ENCODE measurements at places on chromosomes 1 and 21.

- no peaks in the 10 kb centered on the region for H3K27me3 ChIP-seq
- H3K4me1 ChIP-seq: peaks cover 3% of the 10 kb centered on the region
- peaks cover 27% of the 10 kb centered on the region for H3K36me3 ChIP-seq
- H3K4me3 ChIP-seq: peak overlapping the region; percentile 96
Measured at GRCh38 chr1:28507646-28508434, 2.0 kb downstream of the RCC1 start.

GRCh38 chr1:14599183-14599791, 802 bp downstream of the KAZN start:
- H3K36me3 ChIP-seq: no peaks in the 10 kb centered on the region
- DNase-seq: peak; percentile 60
- no peaks in the 10 kb centered on the region for H3K27me3 ChIP-seq
- peak overlapping the region; percentile 53 for H3K27ac ChIP-seq
- H3K4me1 ChIP-seq: peaks cover 22% of the 10 kb centered on the region
- H3K4me3 ChIP-seq: peak overlapping the region; percentile 65

- DNase-seq: no peak
- no peak overlapping the region for H3K4me3 ChIP-seq
- H3K27ac ChIP-seq: no peak overlapping the region
- no peaks in the 10 kb centered on the region for H3K27me3 ChIP-seq
Measured at GRCh38 chr1:55820501-55820900, 605.3 kb upstream of the USP24 start.

DNA sequence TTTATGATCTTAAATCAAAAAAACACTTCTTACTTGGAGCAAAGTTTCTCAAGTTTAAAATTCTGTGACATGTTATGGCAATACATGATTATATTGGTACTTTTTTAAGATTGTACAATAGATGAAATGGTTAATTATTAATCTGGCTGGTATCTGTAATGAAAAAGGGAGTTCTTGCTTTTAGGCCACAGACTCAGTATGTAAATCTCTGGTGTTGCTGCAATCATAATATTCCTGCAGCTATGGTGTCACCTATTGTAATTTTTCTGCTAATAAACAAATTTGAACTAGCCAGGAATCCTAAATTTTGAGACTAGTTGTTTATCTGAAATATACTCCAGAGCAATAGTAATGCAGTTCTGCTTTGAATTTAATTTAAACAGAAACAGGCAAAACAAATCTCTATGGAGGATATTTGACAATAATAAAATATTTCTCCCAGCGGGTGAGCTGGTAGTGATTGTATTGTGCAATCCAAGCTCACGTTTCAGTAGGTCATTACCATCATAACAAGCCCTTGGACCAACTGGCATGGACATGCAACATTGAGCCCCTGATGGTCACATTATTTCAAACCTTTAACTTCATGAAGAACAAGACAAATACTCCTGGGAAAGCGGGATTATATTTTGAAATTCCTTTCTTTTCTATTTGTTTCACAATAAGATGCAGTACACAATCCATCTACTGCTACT, 77.2 kb upstream of the USH2A start:
- H3K4me3 ChIP-seq: no peak overlapping the region
- no peaks in the 10 kb centered on the region for H3K27me3 ChIP-seq
- no peak overlapping the region for H3K27ac ChIP-seq
- H3K36me3 ChIP-seq: no peaks in the 10 kb centered on the region

DNA sequence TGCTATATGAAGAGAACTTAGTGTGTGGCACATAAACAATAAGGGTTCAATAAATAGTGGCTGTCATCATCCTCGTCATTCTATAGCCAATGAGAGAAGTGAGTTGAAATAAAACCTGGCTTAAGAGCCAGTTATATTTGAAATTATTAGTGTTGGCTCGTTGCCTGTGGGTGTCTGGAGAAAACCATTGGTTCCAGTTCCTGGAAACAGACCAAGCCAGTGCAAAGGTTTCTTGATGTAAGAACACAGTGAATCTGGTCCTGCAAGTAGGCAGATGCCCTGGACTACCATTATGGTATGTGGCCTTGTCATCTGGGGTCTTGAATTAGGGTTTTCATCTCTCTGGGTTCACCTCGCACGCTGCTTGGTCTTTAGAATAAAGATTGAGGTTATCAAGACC, 43.3 kb downstream of the URB2 start:
- H3K27ac ChIP-seq: no peak overlapping the region
- no peak overlapping the region for H3K4me3 ChIP-seq
- no peaks in the 10 kb centered on the region for H3K4me1 ChIP-seq
- H3K27me3 ChIP-seq: no peaks in the 10 kb centered on the region

DNA sequence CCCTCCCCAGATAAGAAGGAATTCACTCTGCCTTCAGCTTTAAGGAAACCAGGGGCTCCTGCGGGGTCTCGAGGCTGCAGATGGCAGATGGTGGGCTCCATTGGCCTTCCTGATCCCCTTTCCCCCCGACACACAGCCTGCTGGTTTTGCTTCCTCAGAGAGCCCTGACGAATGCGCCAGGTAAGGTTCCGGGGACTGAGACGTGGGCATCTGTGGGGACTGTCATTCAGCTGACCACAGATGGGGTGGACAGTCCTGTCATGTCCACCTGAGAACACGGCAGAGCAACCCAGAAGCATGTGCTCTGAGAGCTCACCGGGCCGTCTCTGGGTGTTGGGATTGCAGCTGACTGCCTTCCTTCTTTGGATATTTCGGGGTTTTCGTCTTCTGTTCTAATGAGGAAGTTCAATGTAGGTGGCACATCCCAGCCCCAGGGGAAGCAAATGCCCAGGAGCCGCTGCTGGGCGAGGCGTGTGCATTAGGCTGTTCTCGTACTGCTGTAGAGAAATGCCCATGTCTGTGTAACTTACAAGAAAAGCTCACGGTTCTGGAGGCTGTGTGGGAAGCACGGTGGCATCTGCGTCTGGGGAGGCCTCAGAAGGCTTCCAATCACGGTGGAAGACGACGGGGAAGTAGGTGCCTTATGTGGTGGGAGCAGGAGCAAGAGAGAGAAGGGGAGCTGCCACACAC, 22.6 kb upstream of the TTC34 start:
- no peak overlapping the region for H3K27ac ChIP-seq
- DNase-seq: no peak
- H3K36me3 ChIP-seq: no peaks in the 10 kb centered on the region
- H3K4me3 ChIP-seq: no peak overlapping the region

- DNase-seq: no peak
- no peaks in the 10 kb centered on the region for H3K36me3 ChIP-seq
- H3K4me3 ChIP-seq: no peak overlapping the region
- no peaks in the 10 kb centered on the region for H3K4me1 ChIP-seq
Measured at GRCh38 chr1:61247051-61247825, 164.9 kb downstream of the NFIA start.

- H3K27ac ChIP-seq: no peak overlapping the region
- DNase-seq: no peak
- H3K36me3 ChIP-seq: no peaks in the 10 kb centered on the region
- H3K4me1 ChIP-seq: no peaks in the 10 kb centered on the region
- no peak overlapping the region for H3K4me3 ChIP-seq
- H3K27me3 ChIP-seq: no peaks in the 10 kb centered on the region
Measured at GRCh38 chr1:24080131-24080530, 31.8 kb downstream of the MYOM3 start.

DNA sequence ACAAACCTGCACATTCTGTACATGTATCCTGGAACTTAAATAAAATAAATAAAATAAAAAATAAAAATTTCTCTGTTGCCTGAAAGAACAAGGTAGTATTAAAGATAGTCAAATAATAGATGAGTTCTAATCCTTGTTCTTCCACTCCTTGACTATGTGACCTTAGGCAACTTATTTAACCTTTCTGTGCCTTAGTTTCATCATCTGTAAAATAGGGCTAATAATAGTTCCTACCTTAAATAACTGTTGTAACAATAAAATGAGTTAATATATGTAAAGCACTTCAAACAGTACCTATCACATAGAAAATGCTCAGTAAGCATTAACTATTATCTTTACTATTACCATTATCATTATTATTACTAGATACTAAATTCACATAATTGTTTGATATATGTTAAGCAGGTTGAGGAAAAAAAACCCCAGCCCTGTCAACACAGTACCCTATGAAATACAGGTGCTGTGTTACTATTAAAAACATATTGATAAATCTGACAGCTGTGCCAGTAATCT, 23.1 kb downstream of the SASS6 start:
- no peaks in the 10 kb centered on the region for H3K27me3 ChIP-seq
- no peak for DNase-seq
- no peak overlapping the region for H3K4me3 ChIP-seq
- H3K4me1 ChIP-seq: no peaks in the 10 kb centered on the region
- no peak overlapping the region for H3K27ac ChIP-seq
- no peaks in the 10 kb centered on the region for H3K36me3 ChIP-seq

DNA sequence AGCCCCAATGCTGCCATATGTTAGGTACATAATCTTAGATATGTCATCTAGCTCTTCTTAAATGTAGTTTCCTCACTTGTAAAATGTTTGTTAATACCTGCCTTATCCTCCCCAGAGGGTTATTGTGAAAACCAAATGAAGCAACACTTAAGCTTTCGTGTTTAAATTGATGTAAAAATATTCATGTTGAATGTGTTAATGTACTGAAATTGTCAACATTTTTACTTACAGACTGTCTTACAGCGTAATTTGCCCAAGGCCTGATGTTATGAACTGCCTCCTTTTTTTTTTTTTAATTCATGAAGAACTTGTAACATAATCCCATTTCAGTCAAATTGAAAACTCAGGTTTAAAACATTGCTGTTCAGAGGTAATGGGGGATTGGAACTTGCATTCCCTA, 25.6 kb upstream of the ENAH start:
- DNase-seq: no peak
- H3K27me3 ChIP-seq: no peaks in the 10 kb centered on the region
- H3K36me3 ChIP-seq: no peaks in the 10 kb centered on the region
- H3K4me3 ChIP-seq: no peak overlapping the region
- no peak overlapping the region for H3K27ac ChIP-seq

GRCh38 chr1:77014073-77014788, 147.0 kb downstream of the ST6GALNAC5 start:
- H3K4me1 ChIP-seq: peaks cover 11% of the 10 kb centered on the region
- H3K27ac ChIP-seq: no peak overlapping the region
- H3K36me3 ChIP-seq: no peaks in the 10 kb centered on the region
- no peaks in the 10 kb centered on the region for H3K27me3 ChIP-seq
- peak; percentile 56 for DNase-seq

DNA sequence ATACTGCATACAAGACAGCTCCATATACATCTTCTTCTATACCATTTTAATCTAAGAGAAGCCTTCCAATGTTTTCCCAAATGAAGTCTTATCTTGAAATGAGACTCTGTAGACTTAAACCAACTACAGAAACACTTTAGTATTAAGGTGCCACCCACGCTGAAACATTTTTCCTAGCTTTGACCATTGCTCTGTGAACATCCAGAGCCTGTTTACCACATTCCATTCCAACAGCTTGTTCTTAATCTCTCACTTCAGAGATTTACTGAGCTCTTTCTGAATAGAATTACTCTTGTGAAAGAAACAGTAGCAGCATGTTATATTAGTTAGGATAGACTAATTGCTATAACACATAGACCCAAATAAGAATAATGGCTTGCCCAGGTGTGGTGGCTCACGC, 19.6 kb upstream of the POGZ start:
- H3K36me3 ChIP-seq: no peaks in the 10 kb centered on the region
- no peak overlapping the region for H3K4me3 ChIP-seq
- no peak overlapping the region for H3K27ac ChIP-seq
- no peak for DNase-seq
- no peaks in the 10 kb centered on the region for H3K27me3 ChIP-seq

DNA sequence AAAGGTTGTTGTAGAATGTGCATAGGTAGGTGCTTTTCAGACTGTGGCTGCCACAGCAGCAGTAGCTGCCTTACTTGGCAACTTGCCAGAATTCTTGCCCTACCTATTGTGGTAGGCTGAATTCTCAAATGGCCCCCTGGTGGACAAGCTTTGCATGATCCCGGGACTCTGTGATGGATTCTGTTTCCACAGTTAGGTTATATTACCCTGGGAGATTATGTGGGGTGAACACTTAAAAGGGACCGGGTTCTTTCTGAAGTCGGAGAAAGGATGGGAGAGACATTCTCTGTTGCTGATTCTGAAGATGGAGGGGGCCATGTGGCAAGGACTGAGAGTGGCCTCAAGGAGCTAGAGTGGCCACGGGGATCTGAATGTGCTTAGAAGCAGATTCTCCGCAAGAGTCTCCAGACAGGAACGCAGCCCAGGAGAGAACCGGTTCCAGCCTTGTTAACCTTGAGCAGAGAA, 32.1 kb upstream of the KCNE1 start:
- no peaks in the 10 kb centered on the region for H3K4me1 ChIP-seq
- H3K27ac ChIP-seq: no peak overlapping the region
- no peak overlapping the region for H3K4me3 ChIP-seq
- peak; percentile 91 for DNase-seq
- H3K27me3 ChIP-seq: no peaks in the 10 kb centered on the region

- no peak overlapping the region for H3K27ac ChIP-seq
- H3K27me3 ChIP-seq: no peaks in the 10 kb centered on the region
- H3K4me3 ChIP-seq: no peak overlapping the region
- H3K4me1 ChIP-seq: no peaks in the 10 kb centered on the region
- DNase-seq: peak; percentile 50
Measured at GRCh38 chr1:209601809-209602657, 18.5 kb downstream of the CAMK1G start.

GRCh38 chr1:201513498-201514243, 6.7 kb upstream of the CSRP1 start:
- H3K4me3 ChIP-seq: no peak overlapping the region
- H3K27me3 ChIP-seq: no peaks in the 10 kb centered on the region
- no peak overlapping the region for H3K27ac ChIP-seq
- peak; percentile 87 for DNase-seq
- H3K36me3 ChIP-seq: no peaks in the 10 kb centered on the region
- H3K4me1 ChIP-seq: peaks cover 8% of the 10 kb centered on the region

Measured in mesendoderm (in vitro differentiated cells).